COR-L47 (cell line): ENCODE measurements at places on chromosomes 16 and 17.

- no peak for DNase-seq
Observed at GRCh38 chr17:27512511-27513346, 56.5 kb downstream of the KSR1 start.

DNA sequence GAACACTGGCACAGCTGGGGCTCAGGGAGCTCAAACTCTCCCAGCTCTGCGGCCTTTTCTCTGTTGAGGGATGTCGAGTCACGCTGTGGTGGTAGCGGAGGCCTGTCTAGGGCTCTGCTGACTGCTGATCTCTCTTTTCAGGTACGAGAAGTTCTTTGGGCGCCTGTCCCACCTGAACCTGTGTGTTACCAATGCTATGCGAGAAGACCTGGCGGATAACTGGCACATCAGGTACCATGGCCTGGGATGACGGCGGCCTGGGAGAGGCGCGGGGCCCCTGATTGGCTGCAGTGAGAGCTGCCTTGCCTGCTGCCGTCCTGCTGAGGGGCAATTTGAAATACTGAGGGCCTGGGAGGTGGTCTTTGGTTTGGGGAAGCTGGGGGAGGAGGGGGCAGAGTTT, 5.7 kb downstream of the ALG1 start:
- DNase-seq: no peak

- DNase-seq: no peak
Observed at GRCh38 chr17:56781906-56782305, 51.8 kb downstream of the C17orf67 start.

- DNase-seq: peak; percentile 67
Observed at GRCh38 chr17:40062329-40063186, at the start of gene THRA. Gene THRA (plus strand): TSS chr17:40062965. CDS start chr17:40074489, 11,524 bp downstream.

DNA sequence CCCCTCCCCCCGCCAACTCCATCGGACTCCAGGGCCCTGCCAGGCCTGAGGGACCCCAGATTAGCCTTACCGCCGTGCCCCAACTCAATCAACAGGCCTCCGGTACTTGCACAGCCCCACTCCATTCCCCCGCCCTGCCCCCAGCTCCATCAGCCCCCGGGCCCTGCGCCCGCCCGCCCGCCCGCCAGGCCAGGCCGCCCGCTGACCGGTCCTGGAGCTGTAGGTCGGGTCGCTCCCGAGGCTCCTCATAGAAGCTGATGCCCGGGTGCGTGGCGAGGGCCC, 308 bp downstream of the GTF3C1 start:
- no peak for DNase-seq

DNA sequence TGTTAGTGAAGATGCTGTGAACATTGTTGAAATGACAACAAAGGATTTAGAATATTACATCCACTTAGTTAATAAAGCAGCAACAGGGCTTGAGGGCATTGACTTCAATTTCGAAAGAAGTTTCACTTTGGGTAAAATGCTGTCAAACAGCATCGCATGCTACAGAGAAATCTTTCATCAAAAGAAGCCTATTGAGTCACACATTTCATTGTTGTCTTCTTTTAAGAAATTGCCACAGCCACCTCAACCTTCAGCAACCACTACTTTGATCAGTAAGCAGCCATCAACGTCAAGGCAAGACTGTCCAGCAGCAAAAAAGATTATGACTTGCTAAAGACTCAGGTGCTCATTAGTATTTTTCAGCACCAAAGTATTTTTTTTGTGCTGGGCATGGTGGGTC, 13.2 kb upstream of the MAP2K6 start:
- no peak for DNase-seq

GRCh38 chr17:15513058-15513791, 45.8 kb upstream of the CDRT4 start:
- no peak for DNase-seq

- DNase-seq: peak; percentile 80
Observed at GRCh38 chr17:39239640-39240314, 14.0 kb upstream of the STAC2 start.

DNA sequence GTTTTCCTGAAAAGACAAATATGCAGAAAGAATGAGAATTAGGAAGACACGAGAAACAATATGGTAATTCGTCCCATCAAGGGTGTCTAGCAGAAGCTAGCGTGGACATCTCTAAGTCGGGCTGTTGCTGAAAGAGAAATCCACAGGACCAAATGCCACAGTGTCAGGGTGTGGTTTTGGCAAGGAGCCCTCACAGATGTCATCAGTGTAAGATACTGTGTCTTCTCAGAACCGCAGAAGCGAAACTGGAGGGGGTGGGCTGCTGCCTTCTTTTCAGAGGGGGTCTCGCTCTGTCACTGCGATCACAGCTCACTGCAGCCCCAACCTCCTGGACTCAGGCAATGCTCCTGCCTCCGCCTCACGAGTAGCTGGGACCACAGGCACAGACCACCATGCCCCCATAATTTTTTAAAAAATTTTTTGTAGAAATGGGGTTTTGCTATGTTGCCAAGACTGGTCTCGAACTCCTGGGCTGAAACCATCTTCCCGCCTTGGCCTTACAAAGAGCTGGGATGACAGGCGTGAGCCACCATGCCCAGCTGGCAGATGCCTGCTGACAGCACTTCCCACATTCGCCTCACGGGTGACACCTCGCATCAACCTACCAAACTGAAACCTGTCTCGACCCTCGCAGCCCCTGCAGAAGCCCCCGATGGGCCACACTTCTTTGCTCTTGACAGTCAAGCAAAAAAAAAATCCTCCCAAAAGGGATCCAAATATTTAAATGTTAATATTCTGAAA, 26.2 kb downstream of the TRAP1 start:
- DNase-seq: no peak

- DNase-seq: no peak
Observed at GRCh38 chr17:8091033-8091687, 3.6 kb upstream of the ALOX12B start.

DNA sequence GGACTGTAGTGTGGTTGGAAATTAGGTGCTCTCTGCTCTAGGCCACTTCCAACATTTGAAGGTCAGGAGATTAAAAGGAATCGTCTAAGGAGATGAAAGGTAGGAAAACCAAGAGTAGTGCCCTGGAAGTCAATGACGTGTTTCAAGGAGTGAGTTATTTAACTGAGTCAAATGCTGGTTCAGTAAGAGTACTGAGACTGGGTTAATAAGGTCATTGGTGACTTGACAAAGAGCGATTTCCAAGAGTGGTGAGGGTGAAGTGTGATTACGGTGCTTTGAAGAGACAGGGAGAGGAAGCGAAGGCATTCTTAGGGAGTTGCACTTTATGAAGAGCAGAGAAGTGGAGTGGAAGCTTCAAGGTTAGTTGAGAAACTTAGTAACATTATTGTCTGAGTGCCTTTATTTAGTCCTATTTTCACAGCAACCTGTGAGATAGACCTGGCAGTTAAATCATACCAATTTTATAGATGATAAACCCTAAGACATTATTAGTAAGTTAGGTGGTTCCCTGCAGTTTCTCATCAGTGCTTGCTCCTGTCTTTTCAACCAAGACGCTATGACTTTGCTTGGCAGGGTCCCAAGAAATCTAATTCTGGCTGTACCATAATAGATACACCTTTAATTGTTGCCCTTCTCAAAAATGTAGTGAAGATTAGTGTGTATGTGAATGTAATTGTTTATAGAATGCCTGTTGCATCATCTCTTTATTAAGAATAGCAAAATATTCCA, 5.9 kb downstream of the ZNF207 start:
- DNase-seq: no peak

- DNase-seq: no peak
Observed at GRCh38 chr17:1119924-1120323, 59.9 kb downstream of the ABR start.

- DNase-seq: no peak
Observed at GRCh38 chr17:77317091-77317750, 176.5 kb downstream of the SEC14L1 start.
